Activated naive CD4-positive, alpha-beta T cell treated with anti-CD3 and anti-CD28 coated beads, Interleukin-2, amount 50 U/mL, for 72 hours (primary cell): ENCODE measurements at places on chromosomes 2 and 18. TPM values are rescaled to one million over a fixed set of nuclear protein-coding genes. Genes with fewer than 3 reads are reported as not detected.

GRCh38 chr2:62221141-62221540 lies 25.2 kb downstream of the B3GNT2 start:
- DNase-seq: no peak

GRCh38 chr2:121670181-121670580 lies 20.9 kb upstream of the CLASP1 start:
- DNase-seq: no peak

DNA sequence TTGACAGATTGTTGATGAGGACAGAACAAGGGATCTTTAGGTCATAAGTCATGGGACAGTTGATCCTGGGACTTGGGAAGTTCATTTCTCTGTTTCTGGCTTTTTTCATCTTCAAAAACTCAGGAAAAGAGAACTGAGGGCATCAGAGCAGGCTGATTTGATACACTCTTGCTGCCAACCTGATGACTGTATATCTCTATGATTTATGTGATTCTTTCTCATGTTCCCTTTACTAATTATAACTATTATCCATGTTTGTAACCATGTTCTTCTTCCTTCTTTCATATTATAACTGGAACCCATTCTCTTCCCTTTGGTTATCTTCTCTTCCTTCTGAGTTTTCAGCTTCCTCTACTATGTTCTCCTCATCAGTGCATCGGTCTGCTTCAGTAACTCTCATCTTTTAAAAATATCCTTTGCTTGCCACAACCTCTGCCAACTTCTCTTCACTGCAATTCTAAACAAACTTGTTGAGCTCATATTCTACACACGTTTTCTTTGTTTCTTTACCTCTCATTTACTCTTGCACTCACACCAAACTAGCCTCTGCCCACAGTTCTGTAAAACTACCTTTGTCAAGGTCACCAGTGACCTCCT lies 13.5 kb downstream of the RASGRP3 start:
- DNase-seq: no peak

DNA sequence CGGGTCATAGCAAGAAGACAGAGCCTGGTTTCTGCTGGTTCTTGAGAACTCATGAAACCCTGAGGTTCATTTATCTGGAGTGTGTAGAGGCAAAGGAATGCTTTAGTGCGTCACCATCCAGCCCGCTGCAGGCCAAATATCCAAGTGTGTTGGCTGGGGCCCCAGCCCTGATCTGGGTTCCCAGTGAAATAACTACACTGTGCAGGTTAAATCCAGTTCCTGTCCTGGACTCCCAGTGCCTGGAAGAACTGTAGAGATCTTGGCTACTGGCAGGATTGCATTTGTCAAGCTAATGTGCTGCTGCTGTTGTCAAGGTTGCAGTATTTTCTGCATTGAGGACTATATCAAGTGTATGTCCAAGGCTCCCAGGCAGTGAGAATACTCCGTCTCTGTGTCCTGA lies 89.9 kb downstream of the MAPK4 start:
- DNase-seq: no peak

GRCh38 chr2:135974036-135974435 lies 11.4 kb downstream of the DARS1 start:
- no peak for DNase-seq

- no peak for DNase-seq
These were observed 24.5 kb upstream of the MYO1B start for GRCh38 chr2:191220671-191221070.

DNA sequence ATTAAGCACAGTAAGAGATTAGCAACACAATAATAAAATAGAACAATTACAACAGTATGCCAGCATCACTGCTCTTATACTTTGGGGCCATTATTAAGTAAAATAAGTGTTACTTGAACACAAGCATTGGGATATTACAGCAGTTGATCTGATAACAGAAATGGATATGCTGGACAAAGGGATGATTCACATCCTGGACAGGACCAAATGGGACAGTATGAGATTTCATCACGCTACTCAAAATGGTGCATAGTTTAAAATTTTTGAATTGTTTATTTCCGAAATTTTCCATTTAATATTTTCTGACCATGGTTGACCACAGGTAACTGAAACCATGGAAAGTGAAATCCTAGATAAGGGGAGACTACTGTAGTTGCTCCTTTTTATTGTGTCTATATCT lies 138.2 kb downstream of the UBR3 start:
- no peak for DNase-seq

DNA sequence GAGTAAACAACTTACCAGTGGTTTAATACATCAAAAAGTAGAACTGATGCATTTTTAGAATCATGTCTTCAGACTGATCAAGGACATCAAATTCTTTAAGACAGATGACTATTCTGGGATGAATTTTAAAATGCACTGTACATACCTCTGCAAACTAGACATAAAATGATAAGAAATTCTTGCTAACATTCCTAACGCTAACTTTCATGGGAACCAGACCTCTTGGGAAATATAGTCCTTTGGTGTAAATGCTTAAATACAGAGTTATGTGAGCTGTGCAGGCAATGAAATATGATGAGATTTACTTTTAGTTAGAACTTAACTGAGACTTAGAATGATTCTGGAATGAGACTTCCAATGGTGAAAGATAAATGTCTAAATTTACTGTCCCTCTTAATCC lies 562.0 kb downstream of the NR4A2 start:
- no peak for DNase-seq

DNA sequence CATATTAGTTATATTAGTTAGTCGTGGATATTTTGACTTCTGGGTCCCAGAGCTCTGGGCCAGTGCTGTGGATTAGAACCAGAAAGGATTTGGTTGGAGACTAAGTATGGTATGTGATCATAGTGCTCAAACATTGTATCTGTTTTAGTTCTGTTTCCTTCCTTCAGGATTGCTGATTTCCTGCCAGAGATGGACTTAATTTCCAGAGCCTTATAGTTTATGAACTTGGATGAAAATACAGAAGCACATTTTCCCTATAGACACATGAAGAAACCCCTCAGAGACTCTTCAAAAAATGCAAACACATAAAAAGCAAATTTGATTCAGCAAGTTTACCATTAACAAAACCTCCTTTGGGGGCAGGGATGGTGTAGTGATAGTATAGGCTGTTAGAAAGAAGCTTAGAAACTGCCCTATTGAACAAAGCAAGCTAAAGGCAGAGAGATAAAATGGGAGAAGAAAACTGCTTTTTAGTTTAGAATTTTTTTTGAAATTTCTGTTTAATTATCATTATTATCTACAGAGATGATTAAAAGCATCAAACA lies 88.7 kb upstream of the EFEMP1 start:
- no peak for DNase-seq

DNA sequence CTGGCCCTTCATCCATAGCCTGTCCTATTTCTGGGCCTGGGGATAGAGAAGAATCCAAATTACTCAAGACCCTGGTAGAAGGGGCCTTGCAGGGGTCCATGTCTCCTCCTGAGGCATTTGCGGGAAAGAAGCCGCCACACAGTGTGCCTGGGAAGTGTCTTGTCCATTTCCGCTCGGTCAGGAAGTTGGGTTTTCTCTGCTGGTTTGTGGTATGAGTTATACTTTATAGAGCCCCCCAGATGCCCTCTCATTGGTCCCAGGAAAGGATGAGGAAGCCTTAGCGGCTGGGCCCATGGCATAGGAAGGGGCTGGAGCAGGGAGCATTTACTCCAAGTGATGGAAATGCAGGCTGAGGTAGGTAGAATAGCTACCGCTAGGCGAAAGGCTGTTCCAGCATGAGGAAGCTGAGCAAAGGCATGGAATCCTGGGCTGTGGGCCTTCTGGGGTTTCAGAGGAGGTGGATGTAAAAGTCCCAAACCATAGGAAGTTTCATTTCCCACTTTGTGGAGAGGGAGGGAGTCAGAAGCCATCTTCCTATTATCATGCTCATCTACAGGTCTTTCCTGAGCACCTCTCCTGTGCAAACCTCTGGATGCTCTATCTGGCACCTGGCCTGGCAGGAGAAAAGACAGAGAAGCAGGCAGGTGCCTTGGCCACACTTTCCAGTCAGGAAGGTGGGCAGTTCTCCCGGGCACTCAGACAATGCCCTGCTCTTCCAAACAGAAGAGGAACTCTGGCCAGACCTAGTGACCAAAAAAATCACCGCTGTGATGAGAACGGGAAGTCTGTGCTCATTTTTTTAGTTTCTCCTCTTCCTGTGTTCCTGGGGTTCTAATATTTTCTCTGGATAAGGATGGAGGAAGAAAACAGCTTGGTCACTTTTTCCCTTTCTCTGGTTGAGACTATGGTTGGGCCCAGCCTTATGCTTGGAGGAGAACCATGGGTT lies 2.6 kb upstream of the CD207 start:
- no peak for DNase-seq

DNA sequence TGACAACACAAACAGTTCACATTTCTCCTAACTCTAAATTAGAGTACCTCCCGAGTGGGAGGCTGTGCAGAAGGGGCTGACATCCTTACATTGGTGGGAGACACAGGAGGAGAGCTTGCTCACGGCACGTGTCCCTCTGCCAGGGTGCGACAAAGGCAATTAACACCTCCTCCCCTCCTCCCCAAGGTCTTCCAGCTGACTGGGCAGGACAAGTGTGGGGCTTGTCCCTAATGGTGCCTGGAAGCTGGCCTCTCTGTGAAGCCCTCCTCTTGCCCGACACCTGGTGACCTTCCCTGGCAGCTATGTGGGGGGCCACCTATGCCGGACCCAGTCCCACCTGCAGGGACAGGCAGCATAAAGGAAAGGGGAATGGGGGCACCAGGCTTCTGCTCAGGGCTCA lies 57.0 kb downstream of the FAM168B start:
- no peak for DNase-seq

DNA sequence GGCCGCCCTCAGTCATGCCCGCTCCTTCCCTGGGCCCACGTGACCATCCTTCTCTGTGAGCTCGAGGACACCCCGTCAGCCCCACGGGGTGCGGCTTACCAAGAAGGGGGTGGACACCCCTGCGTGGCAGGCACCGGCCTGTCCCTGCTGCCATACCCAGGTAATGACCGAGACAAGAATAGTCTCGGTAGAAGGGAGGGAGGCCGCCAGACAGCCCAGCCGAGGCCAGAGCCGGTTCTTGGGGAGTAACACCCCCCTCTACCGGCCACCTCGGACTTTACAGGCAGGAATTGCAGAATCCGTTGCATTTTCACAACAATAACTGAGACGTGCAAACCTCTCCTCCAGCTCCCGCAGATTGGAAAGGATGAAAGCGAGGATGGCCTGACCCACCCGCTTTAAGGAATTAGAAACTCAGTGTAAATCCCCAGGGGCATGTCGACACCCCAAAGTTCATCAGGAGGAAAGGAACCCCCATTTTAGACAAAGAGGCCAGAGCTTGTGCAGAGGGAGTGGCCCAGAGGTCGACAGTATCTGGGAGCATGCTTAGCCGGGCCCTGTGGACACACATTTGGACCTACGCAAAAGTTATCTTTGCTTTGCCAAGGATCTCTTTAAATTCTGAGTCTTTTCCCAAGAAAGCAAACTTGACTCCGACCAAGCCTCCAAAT lies 60.1 kb upstream of the GLI2 start:
- peak; percentile 51 for DNase-seq

DNA sequence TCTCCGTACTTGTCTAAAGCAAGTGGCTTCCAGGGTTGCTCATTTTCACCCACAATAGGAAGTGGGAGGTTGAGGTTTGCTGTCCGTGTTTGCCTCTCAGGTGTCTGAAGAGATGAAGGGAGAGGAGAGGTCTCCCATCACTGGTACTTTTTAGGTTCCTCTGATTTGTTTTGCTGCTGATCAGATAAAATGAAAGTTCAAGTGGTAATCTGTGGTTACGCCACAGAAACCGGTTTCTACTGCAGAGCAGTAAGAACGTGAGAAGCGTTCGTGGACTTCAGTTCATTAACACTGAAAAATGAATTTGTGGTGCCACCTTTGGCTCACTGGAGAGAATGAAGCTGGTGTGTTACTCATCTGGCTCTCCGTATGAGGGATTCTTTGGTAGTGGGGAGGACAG lies 118.2 kb downstream of the GBX2 start:
- DNase-seq: peak; percentile 25

GRCh38 chr2:201070948-201071478 lies 458 bp downstream of the HYCC2 start:
- DNase-seq: no peak

- DNase-seq: no peak
These were observed at the start of gene MYO3B for GRCh38 chr2:170177950-170178781. Gene MYO3B (plus strand): TSS chr2:170178147. CDS start chr2:170178288, 141 bp downstream.

DNA sequence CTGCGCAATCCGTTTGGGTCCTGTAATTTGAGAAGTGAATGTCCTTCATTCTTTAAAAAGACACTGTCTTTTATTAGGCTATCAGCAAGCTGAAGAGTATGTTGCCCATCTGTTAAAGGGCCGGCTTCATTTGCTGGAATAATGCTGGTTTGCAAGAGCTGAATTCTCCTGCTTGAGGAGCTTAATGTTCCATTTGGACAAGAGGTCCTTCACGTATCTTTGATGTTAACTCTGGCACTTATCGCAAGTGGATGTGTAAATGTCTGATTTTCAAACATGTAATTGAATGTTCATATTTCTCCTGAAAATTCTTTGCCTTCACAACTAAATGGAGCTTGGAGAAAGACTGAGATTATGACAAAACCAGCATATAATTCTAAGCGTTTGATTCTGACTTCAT lies 280.8 kb upstream of the NRP2 start:
- DNase-seq: no peak

- DNase-seq: no peak
These were observed 1.5 kb downstream of the SLC39A10 start for GRCh38 chr2:195658541-195658890.

DNA sequence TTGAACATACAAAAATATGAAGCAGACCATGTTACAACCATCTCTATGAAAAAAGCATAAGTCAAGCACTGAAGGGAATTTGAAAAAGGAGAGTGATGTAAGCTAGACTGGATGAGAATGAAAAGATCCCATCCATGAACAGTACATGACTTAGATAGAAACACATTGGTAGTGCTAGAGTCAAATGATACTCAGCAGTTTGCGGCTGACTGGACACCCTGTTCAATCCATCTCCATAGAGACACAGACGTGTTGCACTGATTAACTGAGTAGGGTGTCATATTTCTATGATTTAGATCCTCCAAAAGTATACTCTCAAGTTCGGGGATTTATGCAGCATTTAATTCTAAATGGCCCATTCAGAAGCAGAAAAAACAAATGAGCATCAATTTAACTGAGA lies 674.3 kb upstream of the NRXN1 start:
- no peak for DNase-seq

The DNAJC5G gene
- not detected for total RNA-seq

The IGFBP2 gene
- total RNA-seq: 0.14 TPM

The CFAP65 gene
- not detected for total RNA-seq

The GKN1 gene
- total RNA-seq: not detected

The SP3 gene
- 79.1 TPM for total RNA-seq
